ENCODE measurements at places on chromosomes 12 and 14.

DNA sequence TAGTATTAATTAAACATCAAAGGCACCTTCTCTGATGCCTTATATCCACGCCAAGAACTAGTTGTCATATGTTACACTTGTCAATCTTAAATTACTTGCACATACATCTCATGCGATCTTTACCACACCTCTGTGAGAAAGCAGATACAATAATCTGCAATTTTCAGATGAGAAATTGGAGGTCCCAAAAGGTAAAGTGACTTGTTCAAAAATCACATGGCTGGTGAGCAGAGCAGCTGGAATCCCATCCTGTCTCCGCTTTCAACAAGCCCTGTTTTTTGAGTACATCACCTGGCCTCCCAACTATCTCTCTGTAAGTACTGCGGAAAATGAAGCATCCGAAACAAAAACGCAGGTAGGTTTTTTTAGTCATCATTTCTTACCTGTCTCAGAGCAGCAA, 203.4 kb upstream of the FOXN3 start:
- no peak for DNase-seq

- DNase-seq, result no peak
Observed at GRCh38 chr12:109727746-109728726, 14.4 kb downstream of the FAM222A start.

DNA sequence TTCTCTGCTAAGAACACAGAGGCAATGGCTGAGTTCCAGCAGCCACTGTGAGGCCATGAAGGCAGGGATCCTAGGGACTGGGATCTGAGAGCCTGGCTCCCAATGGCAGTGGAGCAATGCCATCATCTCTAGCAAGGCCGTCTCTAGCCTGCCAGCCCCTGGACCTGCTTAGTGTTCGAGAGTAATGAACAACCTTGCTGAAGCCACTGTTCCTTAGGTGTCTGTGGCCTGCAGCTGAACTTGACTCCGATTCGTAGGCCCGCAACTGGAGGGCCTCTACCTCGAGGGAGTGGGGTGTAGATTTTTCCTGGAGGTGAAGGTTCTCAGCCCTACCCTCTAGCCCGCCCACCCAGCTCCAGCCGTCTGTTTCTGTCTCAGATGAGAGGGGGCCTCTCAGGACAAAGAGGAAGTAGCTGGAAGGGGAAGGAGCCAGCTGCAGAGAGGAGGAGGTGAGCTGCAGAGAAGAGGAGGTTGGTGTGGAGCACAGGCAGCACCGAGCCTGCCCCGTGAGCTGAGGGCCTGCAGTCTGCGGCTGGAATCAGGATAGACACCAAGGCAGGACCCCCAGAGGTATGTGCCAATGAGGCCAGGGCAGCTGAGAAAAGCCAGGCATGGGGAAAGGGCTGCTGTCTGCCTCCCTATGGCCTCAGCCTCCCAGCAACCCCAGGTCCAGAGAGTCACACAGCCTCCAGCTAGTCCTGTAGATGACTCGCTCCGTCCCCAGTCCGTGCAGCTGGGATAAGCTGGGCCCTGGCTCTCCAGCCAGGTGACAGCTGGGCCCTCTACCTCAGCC, at the start of gene PLD4:
Gene PLD4, plus strand, starts transcription at position 459 of the 793 bp plus-strand sequence. CDS start 2,262 bp downstream, outside the sequence.
- no peak for DNase-seq

- no peak for DNase-seq
Observed at GRCh38 chr12:59634254-59634653, 38.4 kb downstream of the SLC16A7 start.

- DNase-seq, result no peak
Observed at GRCh38 chr12:14883686-14884085, 2.0 kb downstream of the MGP start.

- DNase-seq, result no peak
Observed at GRCh38 chr14:23568021-23568599, 519 bp upstream of the AP1G2 start.

- no peak for DNase-seq
Observed at GRCh38 chr14:41749429-41749828, 142.8 kb downstream of the LRFN5 start.

- no peak for DNase-seq
Observed at GRCh38 chr14:95505030-95505589, 11.3 kb downstream of the SYNE3 start.

- DNase-seq, result no peak
Observed at GRCh38 chr12:69840727-69841126, 15.7 kb downstream of the MYRFL start.

GRCh38 chr12:122003651-122004611, 17.8 kb upstream of the BCL7A start:
- no peak for DNase-seq

DNA sequence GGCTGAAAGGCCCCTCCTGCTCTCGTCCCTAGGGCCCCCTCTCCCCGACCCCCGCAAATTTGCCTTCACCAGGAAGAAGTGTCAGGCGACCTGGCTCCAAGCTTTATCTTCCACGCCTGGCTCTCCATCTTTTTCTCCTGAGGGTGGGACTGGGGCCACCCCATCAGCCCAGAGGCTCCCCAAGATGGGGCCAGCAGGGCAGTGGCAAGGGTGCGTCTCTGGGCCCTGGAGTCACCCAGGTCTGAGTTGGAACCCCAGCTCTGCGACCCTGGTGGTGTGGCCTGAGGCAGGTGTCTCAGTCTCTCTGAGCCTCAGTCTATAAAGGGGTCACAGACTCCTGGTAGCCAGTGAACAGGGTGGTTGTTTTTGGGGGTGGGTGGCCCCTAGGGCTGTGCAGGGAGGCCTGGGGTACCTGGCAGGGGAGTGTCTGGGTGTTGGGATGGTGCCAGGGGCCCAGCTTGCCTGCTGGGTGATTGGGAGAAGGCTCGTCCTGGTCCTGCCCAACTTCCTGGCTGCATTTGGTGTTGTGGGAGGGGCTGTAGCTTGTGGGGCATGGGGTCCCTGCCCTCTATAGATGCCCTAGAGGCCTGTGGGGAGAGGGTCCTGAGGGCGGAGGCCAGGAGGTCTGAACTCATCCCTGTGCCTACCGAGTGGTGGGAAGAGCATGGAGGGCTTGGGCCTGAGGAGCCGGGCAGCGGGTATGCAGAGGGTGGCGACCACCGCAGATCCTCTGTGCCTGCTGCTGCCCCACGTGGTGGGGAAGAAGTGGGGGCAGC, 7.6 kb downstream of the KIF26A start:
- no peak for DNase-seq

- DNase-seq, result no peak
Observed at GRCh38 chr14:70527501-70528105, 7.2 kb downstream of the ADAM20 start.

- no peak for DNase-seq
Observed at GRCh38 chr12:52521568-52522266, 1.5 kb upstream of the KRT5 start.

DNA sequence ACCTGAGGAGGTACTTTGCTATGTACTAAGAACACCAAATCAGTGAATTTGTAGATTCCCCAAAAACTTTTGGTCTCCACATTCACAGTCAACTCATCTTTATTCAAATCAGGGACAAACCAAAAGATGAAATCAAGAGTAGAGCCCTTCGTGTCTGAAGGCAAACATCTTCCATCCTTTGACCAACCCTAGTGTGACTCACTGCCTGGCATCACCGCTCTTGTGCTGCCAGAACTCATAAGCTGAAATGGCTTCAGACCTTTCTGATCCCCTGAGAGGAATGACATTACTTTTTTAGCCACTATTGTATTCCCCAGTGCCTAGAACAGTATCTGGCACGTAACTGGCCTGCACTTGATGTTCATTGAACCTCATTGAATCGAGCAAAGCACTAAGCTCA, 50.1 kb downstream of the GOLGA5 start:
- DNase-seq, result no peak

- DNase-seq, result no peak
Observed at GRCh38 chr12:120497524-120498150, 1.7 kb downstream of the DYNLL1 start.

- no peak for DNase-seq
Observed at GRCh38 chr12:1608713-1609119, 14.3 kb upstream of the FBXL14 start.

DNA sequence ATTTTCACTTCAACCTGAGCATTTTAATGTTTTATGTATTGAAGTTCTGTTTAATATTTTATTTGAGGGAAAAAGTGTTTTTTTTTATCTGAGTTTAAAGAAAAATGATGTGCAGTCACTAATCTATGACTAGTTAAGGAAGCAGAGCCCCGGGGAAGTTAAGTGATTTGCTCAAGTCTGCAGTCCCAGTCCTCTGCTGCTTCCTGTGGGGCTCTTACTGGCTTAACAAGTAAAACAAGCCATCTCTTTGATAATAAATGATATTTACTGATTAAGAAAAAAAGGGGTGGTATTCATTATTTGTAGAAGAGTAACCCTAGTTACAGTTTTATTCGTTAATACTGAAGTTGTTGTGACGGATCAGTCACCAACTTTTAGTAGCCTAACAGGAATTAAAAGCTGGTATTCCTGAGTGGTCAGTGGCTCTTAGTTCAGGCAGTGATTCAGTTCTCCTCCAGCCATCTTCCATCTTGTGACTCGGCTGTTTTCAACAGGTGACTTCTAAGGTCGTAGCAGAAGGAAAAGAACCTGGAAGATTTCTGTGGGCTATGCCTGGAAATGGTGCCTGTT, 21.7 kb downstream of the BICDL1 start:
- no peak for DNase-seq

DNA sequence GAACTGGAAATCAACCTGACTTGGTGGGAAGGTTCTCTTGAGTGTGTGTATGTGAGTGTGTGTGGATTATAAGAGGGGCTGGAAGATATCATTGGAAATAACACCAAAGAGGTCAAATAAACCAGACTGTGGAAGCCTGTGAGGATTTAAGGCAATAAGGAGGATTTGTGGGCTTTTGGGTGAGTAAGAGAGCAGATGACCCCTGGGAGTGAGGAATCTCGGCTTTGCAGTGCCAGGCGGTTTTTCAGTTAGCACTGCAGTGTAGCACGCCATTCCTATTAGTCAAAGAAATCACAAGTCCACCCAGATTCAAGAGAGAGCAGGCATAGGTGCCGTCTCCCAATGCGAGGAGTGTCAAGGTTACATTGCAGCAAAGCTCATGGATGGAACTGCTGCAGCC, 63.3 kb downstream of the CALM1 start:
- no peak for DNase-seq

- DNase-seq, result no peak
Observed at GRCh38 chr12:110284597-110284996, 3.5 kb downstream of the ATP2A2 start.

DNA sequence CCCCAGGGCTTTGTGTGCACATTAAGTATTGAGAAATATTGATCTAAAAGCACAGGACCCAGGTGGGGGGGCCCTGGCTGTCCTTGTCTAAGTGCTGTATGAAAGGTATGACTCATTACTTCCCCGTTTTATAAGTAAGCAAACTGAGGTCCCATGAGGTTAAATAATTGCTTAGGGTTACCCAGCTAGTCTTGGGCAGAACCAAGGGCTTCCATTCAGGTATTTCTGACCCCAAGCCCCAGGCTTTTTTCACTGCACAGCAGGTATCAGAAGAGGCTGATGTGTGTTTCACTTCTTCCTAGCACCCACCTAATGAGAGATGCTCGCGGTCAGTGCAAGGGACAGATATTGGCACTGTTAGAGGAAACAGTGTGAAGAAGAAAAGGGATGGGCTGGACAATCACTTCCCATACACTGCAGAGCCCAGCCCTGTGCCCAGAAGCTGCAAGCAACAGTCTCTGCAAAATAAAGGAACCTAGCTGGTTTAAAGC, 4.7 kb upstream of the TC2N start:
- DNase-seq, result no peak

- DNase-seq, result no peak
Observed at GRCh38 chr12:25017336-25017735, 68.4 kb upstream of the BCAT1 start.

DNA sequence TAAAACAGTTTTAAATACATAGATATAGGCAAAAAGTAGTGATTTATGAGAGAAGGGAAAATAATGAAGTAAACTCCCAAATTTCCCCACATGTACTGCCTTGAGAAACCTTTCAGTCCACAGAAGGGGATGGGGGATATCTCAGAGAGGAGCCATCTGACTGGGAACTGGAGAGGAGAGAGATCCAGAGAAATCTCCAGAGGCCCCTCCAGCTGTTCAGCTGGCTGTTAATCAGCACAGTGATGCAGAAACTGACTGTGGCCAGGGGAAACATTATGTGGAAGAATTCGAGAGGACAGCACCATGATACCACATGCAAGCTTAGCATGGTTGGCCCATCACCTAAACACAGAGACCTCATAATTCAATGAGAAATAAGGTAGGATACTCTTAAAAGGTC, 1165.9 kb upstream of the TMEM132C start:
- no peak for DNase-seq

GRCh38 chr12:94791933-94792332, 141.6 kb upstream of the TMCC3 start:
- no peak for DNase-seq

DNA sequence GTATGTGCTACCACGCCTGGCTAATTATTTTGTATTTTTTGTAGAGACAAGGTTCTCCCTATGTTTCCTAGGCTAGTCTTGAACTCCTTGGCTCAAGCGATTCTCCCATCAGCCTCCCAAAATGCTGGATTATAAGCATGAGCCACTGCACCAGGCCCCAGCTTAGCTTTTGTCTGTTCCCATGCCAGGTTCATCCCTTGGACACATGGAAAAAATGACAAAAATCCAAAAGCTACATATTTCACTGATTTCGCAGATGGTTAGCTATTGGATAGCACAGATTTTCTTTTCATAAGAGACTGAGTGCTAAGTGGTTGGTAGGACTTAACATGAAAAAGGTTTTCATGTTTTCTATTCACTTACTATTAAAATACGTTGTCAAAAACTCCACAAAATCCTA, 286.6 kb upstream of the KITLG start:
- DNase-seq, result no peak

GRCh38 chr14:87233806-87234384, 759.1 kb downstream of the GALC start:
- DNase-seq, result no peak

GRCh38 chr12:104657726-104658484, 201.2 kb downstream of the CHST11 start:
- DNase-seq, result no peak

GRCh38 chr14:77613201-77613600, 3.2 kb downstream of the SPTLC2 start:
- no peak for DNase-seq

DNA sequence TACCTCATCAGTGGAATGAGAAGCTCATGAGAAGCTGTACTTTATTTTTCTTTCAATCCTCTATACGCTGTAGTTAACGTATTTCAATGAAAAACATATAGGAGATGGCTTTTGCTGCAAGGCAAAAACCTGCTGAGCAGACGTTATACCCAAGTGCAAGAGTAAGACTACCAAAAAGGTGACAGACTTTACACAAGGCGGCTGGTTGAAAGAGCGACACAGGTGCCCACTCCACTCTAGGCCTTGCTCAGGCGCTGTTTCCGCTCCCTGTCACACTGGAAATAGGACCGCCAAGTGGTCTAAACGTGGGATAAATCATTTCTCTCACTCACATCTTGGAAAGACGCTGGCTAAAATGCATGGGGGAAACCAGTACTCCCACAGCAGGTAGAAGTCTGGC, 54.5 kb downstream of the PPP2R5C start:
- no peak for DNase-seq

- DNase-seq, result peak; percentile 44
Observed at GRCh38 chr12:49622501-49623141, 740 bp upstream of the PRPF40B start.

All from hypothalamus (tissue), 51 donors.